ENCODE measurements at places on chromosomes 12 and 14.

DNA sequence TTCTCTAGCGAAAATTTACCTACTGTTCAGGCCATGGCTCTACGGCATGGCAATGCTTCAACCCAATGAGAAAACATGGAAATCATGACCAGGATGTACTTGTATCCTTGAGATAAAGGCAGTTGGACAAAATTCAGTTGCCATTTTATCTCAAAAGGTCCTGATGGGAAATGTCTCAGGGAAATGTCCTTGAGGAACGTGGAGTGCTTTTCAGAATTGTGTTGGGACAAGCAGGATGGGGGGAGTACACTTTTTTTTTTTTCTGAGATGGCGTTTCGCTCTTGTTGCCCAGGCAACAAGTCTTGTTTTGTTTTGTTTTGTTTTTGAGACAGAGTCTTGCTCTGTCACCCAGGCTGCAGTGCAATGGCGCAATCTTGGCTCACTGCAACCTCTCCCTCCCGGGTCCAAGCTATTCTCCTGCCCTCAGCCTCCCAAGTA, 86.8 kb upstream of the EIF5 start:
- DNase-seq = no peak

DNA sequence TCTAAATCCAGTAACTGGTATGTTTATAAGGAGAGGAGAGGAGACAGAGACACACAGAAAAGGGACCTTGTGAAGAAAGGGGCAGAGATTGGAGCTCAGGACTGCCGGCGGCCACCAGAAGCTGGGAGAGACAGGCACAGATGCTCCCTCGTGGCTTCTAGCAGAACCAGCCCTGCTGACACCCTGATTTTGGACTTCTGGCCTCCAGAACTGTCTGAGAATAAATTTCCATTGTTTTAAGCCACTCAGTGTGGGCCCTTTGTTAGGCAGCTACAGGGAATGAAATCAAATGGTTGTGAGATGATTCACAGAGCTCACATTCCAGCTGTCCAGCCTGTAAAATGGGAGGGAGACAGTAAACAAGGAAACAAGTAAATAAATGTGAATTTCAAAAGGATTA, 47.6 kb downstream of the TMEM132C start:
- DNase-seq = no peak

DNA sequence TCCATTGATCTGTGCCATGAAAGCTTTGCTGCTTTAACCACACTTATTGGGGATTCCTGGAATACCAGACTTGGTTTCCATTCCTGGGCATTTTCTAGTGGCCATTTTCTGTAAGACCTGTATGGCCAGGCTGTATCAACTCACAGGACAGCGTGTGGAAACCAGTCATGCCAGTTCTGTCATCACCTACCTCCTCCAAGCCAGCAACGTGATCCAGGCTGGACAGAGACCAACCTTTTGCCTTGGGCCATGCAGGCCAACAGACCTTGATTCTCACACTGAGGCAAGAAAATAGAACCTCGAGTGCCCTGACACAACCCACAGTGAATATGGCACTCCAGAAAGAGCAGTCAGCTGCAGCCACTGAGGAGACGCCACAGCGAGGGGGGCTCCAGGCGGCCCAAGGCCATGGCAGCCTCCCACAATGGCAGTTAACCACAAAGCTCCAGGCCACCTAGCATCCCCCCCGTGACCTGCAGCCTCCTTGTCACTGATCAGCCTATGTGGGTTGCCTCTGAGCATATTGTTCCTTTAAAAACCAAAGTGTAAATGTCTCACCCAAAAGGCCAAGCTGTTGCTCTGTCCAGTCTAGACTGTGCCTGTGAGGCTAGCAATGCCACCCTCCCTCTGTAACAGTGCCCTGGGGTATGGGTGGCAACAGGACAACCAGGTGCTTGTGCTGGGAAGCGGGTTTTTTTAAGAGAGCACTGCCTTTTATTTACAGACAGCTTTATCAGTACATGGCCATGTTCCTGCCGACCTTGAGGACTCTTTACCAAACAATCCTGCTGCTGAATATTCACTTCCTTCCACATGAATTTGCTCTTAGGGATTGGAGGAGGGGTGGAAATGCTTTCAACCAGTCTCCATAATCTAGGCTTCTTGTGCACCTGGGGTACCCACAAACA, 168.7 kb upstream of the HIF1A start:
- DNase-seq = no peak

DNA sequence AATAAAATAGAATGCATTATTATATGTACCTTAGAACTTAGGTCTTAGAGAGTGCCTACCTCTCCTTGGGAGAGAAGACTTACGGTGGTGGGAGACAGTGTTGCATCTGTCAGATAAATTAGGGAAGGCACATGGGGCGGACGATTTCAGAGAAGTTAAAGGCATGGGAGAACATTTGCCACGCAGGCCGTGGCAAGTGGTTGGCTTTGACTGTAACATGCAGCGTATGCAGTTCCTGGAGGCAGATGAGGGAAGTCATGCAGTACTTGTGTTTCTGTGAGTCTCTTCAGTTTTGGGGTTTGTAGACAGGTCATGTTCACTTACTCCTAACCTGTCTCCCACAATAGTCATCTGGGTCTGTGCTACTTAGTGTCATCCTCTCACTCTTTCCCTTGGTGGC, 43.6 kb downstream of the ETV6 start:
- no peak for DNase-seq

- DNase-seq = no peak
Measured at GRCh38 chr14:59284059-59284458, 95.6 kb downstream of the DAAM1 start.

DNA sequence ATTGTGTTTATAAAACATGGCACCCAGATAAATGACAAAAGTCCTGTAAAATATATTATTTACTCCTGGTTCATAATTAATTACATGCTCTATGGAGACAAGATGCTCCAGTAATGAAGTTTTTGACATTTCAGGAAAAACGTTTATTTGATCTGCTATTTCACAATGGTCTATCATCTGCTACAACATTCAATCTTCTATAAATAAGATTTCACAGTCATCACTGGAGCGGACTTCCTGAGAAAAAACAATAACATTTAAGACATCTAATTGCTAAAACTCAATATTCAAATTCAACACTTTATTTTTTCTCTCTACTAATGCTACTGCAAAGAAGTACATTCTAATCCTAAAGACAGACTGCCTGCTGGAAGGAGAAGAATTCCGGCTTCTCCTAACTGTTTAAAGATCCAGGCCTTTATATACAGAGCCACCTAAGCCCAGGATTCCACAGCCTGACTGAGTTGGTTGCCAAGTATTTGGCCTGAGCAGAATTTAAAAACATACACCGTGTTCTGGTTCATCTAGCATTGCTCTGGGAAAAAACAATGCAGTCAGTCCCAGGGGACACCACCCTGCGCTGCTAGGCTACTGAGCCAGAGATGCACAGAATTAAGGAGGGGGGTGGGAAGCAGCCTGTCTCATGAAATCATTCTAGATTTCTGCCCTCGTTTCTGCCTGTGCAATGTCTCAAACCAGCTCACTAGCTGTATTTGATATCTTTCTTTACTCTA, 58.0 kb downstream of the TMTC1 start:
- peak; percentile 79 for DNase-seq

All from brain pericyte (primary cell).